ENCODE measurements at places on chromosomes 5 and 9.
A peak's percentile ranks its signal among the peaks of the same experiment; 100 is the strongest.

GRCh38 chr5:122984425-122984824, 52.1 kb downstream of the PPIC start:
- ATAC-seq = no peak

- ATAC-seq = peak; percentile 59
Observed at GRCh38 chr5:35229076-35230037, 930 bp downstream of the PRLR start.

DNA sequence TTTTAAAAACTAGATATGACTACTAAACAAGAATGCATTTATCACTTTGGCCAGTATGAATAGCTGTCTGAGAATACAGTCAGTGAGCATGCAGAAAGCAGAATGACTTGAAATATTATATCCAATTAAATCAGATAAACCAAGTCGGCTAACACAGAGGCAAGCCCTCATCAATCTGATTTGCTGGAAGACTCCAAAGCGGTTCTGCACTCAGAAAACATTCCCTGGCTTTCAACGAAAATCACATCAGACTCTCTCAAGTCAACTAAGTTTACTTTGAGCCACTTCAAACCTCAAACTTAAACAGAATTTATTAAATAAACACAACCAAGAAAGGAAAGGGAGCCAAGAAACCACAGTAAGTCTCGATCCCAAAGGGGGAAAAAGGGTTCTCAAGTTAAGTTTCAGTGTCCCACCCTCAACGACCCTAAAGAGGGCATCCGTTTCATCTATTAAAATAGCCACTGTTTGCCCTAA, 1.4 kb downstream of the MYO10 start:
- ATAC-seq = no peak

DNA sequence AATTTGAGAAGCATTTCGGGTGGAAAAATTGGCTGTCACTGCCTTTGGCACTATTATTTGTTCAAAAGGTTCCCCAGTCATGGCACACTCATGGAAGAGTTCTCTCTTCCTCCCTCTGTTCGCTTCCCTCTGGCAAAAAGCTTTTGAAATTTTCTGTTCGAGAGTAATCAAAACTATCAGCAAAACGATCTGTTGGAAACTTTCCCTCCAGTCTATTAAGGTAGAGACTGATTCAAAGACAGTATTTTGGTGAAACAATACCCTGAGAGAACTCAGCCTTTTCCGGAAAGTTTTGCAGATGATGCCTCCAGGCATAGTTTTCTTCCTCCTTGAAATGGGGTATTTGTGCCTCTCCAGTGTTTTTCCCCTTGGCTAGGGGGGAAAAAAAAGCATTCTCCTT, 3.6 kb upstream of the LPAR1 start:
- ATAC-seq = no peak

GRCh38 chr5:10456583-10457420, 15.1 kb downstream of the ROPN1L start:
- ATAC-seq = no peak

DNA sequence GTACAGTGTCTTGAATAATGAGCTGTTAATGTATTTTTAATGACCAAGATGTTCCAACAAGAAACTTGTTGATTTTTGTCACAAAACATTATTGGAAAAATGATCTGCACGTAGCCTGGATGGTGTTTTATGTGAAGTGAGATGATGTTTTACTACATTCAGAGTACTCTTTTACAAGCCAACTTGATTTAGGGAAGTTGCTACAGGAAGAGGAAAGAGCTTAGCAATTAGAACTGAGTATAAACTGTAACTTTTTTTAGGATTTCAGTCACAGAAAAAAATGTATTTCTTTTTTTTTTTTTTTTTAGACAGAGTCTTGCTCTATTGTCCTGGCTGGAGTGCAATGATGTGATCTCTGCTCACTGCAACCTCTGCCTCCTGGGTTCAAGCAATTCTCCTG, 113.6 kb upstream of the ADRA1B start:
- no peak for ATAC-seq

DNA sequence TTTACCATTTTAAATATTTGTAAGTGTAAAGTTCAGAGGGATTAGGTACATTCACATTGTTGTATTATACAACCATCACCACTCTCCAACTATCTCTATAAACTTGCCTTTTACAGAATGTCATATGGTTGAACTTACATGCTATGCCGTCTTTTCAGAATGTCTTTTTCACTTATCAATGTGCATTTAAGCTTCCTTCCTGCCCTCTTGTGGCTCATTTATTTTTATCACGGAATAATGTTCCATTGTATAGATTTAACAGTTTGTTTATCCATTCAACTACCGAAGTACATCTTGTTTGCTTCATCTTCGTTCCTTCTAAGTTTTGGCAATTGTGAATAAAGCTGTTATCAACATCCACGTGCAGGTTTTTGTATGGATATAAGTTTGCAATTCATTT, 133.3 kb upstream of the C6 start:
- ATAC-seq = no peak

DNA sequence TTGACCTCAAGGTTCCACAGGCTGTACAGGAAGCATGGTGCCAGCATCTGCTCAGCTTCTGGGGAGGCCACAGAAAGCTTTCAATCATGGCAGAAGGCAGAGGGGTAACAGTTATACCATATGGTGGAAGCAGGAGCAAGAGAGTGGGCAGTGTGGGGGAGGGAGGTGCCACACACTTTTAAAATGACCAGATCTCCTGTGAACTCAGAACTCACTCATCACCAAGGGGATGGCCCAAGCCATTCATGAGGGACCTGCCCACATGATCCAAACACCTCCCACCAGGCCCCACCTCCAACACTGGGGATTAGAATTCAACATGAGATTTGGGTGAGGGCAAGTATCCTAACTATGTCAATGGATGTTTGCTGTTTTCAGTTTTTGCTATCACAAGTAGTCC, 16.2 kb downstream of the CYFIP2 start:
- ATAC-seq = no peak

DNA sequence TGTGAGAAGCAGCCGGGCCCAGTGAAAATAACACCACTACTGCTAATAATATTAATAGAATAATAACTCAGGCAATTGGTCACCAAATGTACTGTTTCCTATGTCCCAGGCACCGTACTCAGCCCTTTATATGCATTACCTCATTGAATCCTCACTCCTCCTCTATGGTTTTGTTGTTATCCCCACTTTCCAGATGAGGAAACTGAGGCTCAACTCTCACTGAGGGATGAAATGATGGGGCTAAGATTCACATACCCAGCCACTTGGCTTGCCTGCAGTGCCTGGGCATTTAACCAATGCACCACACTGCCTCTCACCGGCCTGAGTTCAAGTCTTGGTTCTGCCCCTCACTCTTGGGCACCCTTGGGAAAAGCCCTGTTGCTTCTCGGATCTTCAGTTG, 34.1 kb downstream of the WHRN start:
- ATAC-seq = no peak

GRCh38 chr5:54689411-54690251, 172.1 kb downstream of the SNX18 start:
- peak; percentile 45 for ATAC-seq

DNA sequence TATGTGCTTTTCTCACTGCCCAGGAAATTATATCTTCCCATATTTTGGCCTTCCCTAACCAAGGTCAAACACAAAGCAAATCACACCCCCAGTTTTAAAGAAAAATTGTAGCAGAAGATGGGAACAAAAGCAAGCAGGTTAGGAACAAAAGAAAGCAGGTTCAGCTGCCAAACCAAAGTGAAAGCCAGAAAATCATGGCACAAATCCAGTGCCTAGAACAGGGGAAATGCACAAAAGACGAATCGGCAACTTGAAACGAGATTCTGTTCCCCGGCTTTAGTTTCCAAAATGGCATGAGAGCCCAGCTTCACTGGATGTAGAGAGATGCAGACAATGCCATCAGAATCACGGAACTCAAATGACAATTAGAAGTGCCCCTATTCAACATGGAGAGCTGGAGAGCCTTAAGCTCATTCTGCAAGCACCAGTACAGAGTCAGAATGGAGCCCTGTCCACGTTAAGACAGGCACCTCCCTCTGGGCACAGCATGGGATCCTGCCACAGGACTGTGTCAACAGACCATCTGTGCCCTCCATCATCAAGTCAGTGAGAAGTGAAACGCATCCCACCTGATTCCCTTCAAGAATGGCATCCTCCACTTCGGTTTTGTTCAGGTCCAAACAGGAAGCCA, 13.8 kb downstream of the DNAH5 start:
- ATAC-seq = no peak

GRCh38 chr9:123394291-123395235, 38.6 kb downstream of the CRB2 start:
- no peak for ATAC-seq

DNA sequence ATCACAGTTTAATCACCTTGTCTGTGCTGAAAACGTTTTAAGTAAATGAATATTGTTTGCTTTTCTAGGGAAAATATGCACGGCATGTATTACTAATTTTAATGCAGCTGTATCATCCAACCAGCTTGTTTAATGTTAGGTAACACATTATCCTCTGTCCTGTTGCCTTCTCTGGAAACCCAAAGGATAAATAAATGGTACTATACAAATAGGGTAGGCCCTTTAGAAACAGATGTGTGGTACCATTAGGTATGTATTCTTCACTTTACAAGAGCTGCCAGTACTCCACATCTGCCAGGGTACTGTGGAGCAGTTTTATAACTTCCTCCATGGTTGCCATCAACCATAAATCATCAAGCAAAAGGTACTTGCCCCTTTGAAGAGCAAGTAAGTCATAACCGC, 42.9 kb downstream of the FAF2 start:
- no peak for ATAC-seq

DNA sequence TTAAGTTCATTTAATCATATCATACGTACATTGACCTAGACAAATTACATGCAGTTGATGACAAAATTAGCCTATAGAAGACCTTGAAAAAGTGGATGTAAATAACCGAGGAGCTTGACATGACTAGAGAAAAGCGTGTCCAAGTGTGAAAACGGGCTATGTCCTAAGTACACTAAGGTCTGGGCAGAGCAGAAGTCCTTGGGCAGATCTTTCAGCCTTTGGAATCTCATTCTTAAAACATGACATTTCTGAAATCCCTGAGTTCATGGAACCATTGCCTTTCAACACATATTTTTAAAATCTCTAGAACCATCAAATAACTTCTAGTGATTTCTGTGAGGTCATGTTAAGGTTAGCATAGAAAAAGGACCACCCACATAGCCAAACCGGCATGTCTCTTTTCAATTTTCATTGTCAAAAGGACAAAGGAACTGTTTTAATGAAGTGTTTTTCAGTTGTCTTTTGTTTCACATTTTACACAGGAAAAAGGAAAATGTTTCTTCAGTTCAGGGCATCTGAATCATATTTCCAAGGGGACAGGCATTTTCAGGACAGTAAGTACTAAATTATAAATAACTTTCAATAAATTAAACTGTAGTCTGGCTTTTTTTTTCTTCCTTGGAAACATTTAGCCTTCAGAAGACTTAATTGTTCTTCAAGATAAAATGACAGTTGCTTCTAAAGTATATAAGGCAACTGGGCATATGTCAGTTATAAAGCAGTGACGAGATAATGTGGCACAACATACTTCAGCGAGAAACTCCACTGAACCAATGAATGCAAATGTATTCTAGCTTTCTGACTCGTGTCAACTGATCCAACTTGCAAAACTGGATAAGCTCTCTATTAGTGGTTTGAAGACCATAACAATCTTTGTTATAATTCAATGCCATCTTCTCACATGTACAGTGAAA, 416.8 kb downstream of the NFIB start:
- ATAC-seq = no peak

DNA sequence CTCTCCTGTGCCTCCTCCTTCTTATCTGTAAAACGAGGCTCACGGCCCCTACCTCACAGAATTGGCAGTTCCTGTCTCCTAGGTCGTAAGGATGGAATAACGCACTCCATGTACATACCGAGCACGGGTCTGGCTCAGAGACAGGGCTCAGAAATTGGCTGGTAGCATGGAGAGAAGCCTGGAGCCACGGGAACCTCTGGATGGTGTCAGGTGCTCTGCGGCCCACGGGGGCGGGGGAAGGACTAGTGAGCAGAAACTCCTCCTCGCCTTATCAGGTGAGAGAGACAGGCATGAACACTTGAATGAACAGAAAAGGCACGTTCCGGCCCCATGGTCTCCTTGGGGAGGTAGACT, 15.4 kb upstream of the C5orf47 start:
- peak; percentile 35 for ATAC-seq

- no peak for ATAC-seq
Observed at GRCh38 chr5:171493646-171494393, 74.4 kb downstream of the FGF18 start.

- ATAC-seq = no peak
Observed at GRCh38 chr5:73067213-73067612, 53.2 kb upstream of the TMEM171 start.

DNA sequence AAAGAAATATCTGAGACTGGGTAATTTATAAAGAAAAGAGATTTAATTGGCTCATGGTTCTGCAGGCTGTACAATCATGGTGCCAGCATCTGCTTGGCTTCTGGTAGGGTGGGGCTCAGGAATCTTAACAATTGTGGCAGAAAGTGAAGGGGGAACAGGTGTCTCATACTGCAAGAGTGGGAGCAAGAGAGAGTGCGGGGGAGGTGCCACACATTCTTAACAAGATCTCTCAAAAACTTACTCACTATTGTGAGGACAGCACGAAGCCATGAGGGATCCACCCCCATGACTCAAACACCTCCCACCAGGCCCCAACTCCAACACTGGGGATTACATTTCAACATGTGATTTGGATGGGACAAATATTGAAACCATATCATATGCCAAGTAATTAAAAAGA, 70.1 kb upstream of the PANK3 start:
- ATAC-seq = no peak

DNA sequence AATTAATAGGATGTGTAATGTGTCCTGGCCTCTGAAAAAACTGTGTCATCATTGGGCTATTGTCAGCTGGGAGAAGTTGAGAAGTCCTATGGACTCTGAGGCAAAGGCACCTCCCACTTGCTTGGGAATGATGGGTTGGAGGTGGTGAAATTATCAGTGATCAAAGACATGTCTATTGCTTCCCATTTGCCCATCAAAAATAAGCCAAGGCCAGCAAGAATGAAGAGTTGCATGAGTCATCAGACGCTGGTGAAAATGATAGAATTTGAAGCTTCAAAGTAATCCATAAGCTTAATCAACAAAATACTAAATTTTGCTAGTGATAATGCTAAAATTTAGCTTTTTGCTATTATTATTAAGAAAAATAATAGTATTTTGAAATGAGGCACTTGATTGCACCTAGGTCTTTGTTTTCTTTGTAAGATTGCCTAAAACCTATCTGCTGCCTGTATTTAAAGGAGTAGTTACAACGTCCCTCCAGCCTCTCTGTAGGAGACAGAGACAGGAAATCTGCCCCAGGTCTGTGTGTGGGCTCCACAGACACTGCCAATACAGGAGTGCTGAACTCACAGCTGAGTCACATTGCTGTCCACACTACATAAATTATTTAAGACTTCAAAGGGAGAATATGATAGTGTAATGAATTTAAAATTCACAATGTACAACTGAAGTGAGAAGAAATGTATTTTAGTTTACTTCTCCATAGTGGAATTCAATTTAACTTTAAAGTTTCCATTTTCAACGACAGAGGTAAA, 48.4 kb upstream of the APC start:
- ATAC-seq = no peak

- ATAC-seq = no peak
Observed at GRCh38 chr9:95551406-95551805, 34.6 kb upstream of the PTCH1 start.
